ENCODE measurements at places on chromosomes 2 and 18.

GRCh38 chr2:1663621-1664020, 80.7 kb downstream of the PXDN start:
- DNase-seq = no peak

- DNase-seq = no peak
Observed at GRCh38 chr2:241865416-241865956, 4.0 kb upstream of the RTP5 start.

- DNase-seq = no peak
Observed at GRCh38 chr2:2839782-2840531, 508.9 kb upstream of the MYT1L start.

DNA sequence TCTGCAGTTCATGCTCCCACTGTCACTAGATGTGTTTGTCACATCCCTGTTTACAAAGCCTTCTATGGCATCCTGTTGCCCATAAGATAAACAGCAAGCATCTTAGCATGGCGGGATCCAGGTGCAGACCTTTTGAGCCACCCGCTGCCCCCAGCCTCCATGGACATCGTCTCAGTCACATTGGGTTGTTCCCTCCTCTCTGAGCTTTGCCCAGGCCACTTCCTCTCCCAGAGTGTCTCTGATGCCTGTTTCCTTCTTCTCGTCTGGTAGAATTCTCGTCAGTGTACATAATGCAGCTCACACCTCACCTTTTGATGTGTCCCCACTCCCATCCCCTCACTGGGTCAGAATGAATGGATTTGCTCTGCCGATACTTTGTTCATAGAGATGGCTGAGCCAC, 239.0 kb upstream of the APCDD1 start:
- no peak for DNase-seq

GRCh38 chr2:28764909-28765711, 13.5 kb downstream of the PPP1CB start:
- DNase-seq = no peak

GRCh38 chr2:152499896-152500735, 165.1 kb downstream of the FMNL2 start:
- no peak for DNase-seq

DNA sequence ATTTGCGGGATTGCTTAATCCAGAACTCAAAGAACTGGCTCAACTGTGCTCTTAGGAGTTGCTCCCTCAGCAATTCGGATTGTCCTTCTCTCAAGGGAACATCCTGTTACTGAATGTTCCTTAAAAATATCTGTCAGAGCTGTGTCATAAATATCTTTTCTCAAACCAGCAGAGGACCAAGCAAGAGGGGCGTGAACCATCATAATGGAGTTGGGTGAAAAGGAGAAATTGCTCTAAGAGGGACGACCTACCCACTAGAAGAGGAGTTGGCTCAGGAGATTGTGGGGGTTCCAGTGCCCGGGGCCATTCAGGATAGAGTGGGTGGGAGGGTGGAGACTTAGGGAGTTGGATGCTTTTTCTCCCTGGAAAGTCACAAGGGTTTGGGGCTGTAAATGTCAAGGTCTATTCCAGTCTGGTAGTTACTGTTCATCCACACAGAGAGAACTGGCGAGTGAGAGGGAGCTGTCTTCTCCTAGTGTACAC, 59.5 kb downstream of the MERTK start:
- DNase-seq = no peak

DNA sequence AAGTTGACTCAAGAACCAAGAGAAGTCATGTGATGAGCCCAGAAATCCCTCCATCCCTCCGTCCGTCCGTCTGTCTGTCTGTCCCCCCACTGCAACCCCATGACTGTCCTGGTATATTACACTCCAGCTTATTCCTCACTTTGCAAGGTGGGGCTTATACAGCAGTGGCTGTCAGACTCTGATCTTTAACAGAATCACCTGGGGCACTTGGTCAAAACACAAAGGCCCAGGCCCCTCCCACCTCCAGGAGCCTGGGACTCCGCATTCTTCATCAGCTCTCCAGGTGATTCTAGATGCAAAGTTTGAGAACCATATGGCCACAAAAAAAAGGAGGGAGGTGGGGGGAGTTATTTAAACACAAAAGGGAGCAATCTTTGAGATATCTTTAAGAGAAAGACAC, 61.4 kb downstream of the MYO5B start:
- no peak for DNase-seq

DNA sequence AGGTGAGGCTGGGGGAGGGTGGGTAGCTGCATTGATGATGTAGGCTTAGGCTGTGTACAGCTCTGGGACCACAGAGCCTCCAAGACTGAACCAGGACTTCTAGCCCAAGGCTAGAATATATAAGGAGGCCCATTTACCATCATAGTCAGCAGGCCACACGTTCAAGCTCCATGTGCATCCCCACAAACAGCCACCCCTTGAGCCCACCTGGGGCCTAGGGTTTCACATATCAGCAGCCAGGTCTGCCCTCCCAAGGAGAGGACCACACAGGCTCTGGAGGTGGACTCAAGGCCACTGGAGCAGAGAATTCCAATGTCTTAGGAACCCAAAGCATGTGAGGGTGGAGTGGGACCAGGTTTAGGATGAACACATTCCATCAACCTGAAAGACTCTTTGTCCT, 230.5 kb downstream of the TTC32 start:
- DNase-seq = no peak

DNA sequence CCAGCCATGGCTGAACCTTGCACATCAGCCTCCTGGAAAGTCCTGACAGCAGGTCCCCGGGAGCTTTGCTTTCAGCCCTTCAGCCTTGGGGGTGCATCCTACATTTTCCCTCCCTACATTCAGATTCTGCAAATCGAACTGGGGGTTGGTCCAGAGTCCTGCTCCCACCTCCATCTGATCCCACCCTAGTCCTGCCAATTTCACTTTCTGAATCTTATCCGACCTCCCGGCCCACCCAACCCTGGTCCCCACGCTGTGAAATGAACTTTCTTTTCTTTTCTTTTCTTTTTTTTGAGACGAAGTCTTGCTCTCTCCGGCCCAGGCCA, 47.8 kb upstream of the ODC1 start:
- no peak for DNase-seq

GRCh38 chr2:37985333-37985732, 60.2 kb downstream of the RMDN2 start:
- no peak for DNase-seq

- no peak for DNase-seq
Observed at GRCh38 chr18:7603259-7604000, 36.3 kb downstream of the PTPRM start.

GRCh38 chr18:3875961-3876360, 426.0 kb downstream of the TGIF1 start:
- no peak for DNase-seq

GRCh38 chr2:150174971-150175421, 312.5 kb downstream of the RND3 start:
- DNase-seq = no peak

DNA sequence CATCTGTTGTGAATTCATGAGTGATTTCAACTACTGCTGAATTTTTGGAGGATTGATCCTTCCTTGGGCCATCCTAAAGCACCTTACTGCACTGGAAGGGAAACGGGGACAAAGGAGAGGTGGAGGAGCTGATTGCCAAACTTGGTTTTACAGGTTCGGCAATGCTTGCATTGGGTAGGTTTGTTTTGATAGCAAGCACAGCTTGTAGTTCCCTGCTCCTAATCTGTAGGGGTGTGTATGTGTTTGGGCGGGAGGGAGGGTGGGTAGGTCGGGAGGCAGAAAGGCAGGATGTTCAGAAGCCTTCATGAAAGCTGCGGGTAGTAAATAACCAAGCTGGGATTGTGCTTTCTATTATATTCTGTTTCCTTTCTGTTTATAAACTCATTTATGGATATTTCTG, 24.6 kb downstream of the PHLPP1 start:
- no peak for DNase-seq

DNA sequence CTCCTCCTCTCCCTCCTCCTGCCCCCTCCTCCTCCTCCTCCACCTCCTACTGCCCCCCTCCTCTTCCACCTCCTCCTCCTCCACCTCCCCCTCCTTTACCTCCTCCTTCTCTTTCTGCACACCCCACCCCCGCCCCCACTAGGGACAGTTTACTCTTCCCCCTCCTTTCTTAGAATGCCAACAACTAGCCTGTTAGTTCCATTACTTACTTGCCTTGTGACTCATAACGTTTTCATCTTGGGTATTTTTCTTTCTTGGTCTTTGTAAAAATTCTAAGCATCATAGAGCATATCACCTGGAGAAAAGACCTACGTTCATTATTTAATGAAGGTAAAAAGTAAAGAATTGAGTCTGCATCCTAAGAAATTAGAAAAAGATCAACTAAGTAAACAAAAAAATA, 165.3 kb downstream of the NEDD4L start:
- DNase-seq = no peak

GRCh38 chr2:205680067-205680466, 2.2 kb upstream of the NRP2 start:
- peak; percentile 21 for DNase-seq

GRCh38 chr18:42773870-42774269, 341.6 kb downstream of the RIT2 start:
- DNase-seq = no peak

DNA sequence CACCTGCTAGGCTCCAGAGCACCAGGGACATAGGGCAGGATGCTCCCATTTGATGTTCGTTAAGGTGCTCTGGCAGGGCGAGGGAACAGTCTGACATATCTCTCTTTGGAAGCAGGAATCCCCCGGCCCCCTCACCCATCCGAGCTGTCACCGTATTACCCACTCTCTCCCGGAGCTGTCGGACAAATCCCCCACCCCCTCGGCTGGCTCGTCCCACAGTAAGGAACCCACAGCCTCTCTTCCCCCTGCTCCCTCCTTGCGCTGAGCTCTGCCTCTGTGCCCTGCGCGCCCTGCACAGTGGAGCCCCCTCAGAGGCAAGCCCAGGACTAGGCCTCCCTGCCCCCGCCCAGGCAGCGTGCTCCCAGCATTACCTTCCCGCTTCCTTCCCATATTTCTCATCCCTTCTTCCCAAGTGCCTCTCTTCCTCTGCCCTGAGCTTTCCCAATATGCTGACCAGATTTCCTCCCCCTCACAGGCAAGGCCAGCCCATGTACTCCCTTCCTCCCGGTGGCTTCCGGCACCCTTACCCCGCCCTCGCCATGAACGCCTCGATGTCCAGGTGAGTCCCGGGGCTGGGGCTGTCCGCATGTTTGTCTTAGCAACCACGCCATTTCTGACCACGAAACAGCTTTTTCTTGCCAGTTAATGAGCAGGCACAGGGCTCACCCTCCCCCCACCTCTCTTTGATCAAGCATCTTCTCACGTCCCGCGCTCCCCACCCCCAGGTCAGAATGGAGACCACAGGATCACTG, 23.8 kb downstream of the TGOLN2 start:
- DNase-seq = no peak

DNA sequence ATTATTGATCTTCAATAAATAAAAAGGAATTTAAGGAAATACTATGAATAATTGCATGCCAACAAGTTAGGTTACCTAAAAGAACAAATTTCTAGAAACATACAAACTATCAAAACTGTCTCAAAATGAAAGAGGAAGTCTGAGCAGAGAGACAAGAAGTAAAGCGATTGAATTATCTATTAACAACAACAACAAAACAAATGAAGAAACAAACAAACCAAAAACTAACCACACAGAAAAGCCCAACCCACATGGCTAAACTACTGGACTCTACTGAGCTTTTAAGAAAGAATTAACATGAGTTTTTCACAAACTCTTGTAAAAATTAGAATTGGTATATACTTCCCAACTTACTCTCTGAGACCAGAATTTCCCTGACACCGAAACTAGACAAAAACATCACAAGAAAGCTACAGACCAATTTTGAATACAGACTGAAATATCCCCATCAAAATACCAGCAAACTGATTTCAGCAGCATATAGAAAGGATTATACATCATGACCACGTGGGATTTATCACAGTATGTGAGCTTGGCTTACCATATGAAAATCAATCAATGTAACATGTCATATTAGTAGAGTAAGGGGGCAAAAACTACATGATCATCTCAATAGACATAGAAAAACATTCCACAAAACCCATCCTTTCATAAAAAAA, 16.6 kb upstream of the GALNT1 start:
- DNase-seq = no peak

- peak; percentile 85 for DNase-seq
Observed at GRCh38 chr2:43127208-43127940, 99.0 kb downstream of the ZFP36L2 start.

Measured in stimulated activated CD4-positive, alpha-beta T cell treated with anti-CD3 and anti-CD28 coated beads, Interleukin-1b, Interleukin-23, amount 100 ng/mL, for 1 hour (primary cell).